ENCODE measurements at places on chromosomes 4 and X.

GRCh38 chr4:140450352-140450751, 22.9 kb upstream of the CLGN start:
- DNase-seq: no peak

GRCh38 chr4:78100060-78100459, 42.9 kb downstream of the FRAS1 start:
- DNase-seq: no peak

DNA sequence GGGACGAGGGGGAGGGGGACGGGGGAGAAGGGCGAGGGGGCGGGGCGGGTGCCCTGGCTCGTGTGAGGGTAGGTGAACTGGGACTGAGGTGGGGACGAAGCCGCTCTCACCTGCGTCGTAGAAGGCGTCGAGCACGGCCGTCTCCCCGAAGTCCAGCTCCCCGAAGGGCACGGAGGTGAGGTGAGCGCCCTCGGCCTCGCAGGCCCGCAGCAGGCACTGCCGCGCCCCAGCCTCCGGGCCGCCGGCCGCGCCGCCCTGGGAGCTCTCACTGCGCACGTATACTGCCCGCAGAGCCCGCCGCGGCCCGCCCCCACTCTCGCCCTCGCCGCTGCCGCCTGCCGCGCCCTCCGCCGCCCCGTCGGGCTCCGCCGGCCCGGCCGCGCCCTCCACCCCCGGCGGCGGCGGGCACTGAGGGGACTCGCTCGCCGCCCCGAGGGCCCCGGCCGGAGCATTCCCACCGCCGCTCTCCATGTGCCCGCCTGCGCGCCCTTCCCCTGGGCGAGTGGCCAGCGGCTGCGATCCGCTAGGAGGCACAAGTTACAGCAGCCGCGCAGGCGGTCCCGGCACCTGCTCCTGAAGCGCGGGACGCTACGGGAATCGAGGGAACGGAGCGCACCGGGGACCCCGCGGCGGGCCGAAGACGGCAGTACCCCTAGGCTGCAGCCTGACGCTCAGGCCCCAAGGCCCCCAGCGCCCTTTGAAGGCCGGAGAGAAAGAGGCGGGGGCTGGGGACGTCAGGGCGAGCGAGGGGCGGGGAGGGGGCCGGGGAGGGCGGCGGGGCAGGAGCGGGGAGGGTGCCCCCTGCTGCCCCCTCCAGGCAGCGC, at the start of gene MAP3K15:
Gene MAP3K15, minus strand, starts transcription at position 718 of the 824 bp plus-strand sequence. Its CDS starts 247 bp downstream, at position 471.
- no peak for DNase-seq

- DNase-seq: no peak
Observed at GRCh38 chr4:98289375-98289774, 28.2 kb downstream of the RAP1GDS1 start.

GRCh38 chrX:42567268-42567667, 210.7 kb downstream of the PPP1R2C start:
- no peak for DNase-seq

GRCh38 chr4:114997576-114998247, 115.7 kb downstream of the NDST4 start:
- no peak for DNase-seq

DNA sequence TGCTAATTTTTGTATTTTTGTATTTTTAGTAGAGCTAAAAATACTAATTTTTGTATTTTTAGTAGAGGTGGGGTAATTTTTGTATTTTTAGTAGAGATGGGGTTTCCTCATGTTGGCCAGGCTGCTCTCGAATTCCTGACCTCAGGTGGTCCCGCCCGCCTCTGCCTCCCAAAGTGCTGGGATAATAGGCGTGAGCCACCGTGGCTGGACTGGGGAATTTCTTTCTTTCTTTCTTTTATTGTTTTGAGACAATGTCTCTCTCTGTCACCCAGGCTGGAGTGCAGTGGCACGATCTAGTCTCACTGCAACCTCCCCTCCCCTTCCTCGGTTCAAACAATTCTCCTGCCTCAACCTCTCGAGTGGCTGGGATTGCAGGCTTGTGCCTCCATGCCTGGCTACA, 83.0 kb downstream of the FAM193A start:
- no peak for DNase-seq

DNA sequence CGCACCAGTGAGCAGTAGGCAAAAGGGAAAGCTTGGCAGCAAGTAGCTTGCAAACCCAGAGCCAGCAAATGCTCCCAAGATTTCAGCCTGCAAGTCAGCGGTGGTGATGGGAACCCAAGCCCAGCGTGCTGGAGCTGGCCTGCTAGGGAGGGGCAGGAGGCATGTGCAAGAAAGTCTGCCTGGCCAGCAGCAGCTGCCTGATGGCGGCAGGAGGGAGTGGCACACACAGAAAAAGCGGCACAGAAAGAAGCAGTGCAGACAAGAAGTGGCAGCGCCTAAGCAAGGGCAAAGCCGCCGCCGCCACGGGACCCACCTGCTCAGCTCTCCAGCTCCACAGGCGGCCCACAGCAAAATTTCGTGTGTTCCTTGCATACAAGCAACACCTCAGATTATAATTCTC, 1206.5 kb upstream of the PABPC4L start:
- no peak for DNase-seq

DNA sequence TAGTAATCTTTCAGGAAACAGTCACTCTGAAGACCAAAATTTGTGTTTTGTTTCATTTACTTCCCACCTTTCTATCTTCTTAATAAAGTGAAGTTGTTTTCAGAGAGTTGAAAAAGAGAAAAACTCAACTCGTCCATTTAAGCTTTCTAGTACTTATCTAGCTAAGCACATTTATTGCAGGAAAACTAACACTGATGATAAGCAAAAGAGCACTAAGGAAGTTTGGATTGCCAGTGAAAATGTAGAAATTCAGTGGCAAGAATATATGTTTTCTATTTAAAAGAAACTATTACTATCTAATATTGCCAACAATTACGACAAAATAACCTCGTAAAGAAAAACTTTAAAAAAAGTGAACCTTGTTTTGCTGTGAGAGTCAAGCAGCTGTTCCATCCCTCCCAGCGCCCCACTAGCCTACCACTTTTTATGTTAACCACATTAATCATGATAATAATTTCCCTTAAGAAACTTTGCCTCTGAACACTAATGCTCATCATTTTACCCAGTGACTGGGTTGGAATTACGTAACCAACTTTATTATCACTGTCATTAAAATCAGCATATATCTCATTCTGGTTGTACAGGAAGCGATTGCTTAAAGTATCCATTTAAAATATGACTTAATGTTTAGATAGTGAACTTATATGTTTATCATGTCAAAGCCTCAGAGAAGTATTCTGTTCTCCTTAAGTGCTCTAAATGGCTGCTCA, 24.8 kb downstream of the SPRY1 start:
- DNase-seq: no peak

- DNase-seq: no peak
Observed at GRCh38 chr4:112564706-112565270, 48.8 kb upstream of the NEUROG2 start.

DNA sequence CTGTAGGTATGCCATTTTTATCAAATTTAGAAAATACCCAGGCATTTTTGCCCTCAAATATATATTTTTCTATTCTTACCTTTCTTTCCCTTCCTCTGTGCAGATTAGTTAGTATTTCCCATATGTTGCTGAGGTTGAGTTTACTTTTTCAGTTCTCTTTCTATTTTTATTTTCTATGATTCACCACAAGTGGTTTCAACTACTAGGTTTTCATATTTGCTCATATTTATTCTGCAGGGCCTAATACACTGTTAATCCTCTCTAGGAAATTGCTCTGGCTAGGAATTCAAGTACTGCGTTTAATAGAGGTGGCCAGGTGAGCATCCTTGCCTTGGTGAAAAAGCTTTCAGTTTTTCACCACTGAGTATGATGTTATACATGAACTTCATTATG, 1535.3 kb upstream of the PCDH10 start:
- DNase-seq: no peak

GRCh38 chrX:151987108-151987507, 12.6 kb upstream of the GABRE start:
- no peak for DNase-seq
